Jurkat, Clone E6-1 (cell line): ENCODE measurements at places on chromosomes 13 and 19.

DNA sequence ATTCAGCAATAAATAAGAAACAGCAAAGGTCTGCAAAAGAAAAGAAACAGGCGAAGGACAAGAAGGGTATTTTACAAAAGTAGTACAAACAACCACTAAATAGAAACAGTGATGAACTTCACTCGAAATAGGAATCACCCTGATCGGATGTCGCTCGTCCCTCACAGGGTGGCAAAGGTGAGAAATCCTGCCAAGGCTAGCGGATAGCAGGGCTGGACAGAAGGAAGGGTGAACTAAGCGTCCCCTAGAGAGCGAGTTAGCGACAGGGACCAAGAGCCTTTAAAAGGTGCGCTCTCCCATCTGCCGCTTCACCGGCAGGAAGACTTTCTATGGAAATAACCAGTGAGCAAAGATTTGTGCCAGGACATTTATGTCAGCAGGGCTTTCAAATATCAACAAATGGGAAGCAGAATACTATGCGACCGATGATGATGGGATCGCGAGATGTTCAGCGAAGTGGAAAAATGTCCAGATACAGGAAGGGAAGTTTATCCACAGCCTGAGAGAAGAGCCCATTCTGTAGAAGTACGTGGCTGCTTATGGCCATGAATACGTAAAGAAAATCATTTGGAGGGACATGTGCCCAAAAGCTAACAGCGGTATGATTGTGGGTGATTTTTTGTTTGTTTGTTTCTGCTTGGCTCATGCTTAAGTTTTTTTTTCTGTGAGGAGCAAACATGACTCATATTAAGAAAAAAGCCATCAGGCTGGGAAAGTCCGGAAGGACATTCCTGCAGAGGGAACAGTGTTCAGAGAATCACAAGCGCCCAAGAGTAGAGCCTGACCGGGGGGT lies 18.9 kb downstream of the ELAVL1 start:
- DNase-seq = no peak

GRCh38 chr19:35805526-35806102 lies 7.0 kb downstream of the PRODH2 start:
- no peak for DNase-seq

DNA sequence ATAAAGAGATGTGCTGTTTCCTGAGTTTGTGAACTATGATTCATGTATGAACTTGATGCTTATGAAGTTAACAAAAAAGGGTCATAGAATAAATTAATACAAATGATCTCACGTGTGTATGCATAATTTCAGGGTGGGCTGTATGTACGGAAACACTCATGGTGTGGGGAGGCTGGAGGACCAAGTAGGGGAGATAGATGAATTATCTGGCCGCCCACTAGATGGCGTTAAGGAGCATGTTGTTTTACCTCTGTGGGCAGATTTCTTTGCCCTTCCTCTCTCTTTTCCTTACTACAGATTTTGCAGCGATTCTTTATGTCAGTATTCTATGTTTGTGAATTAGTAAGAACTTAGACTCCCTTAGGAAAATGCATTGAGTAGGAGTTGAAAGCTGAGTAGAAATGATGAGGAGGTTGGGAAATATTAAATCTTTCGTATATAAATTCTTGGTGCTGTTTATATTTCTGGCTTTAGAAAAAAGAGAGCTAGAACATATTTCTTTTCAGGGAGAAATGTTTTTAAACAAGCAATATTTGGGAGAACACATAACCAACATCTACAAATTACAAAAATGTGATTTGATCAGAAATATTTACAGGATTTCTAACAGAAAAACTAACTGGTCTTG lies 47.4 kb upstream of the TMTC4 start:
- DNase-seq = peak; percentile 48

DNA sequence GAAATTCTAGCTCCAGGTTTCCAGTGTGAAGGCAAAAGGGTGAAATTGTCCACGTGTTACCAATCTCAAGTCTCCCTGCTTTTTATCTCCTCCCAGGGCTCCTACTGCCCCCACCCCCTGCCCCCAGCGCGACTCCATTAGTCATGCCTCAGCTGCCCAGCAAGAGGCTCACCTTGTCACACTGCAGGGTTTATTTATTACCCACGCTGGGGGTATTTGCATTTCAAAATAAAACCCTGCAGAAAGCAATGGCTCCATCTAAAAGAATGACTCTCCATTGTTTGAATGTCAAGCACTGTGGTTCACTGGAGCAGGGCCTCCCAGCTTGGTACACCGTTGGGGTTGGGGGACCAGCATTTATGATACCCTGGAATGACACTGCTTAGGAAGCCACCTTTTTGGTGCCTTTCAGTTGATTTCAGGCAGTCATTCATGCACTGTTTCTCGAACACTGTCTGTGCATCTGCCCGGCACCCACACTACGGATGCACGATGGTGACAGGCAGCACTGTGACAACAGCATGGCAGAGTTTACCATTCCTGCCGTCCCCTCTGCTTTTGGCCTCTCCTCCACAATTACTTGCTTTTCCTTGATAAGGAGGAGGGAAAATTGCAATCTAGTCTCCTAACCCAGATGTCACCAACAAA lies 9.9 kb upstream of the POP4 start:
- DNase-seq = no peak

DNA sequence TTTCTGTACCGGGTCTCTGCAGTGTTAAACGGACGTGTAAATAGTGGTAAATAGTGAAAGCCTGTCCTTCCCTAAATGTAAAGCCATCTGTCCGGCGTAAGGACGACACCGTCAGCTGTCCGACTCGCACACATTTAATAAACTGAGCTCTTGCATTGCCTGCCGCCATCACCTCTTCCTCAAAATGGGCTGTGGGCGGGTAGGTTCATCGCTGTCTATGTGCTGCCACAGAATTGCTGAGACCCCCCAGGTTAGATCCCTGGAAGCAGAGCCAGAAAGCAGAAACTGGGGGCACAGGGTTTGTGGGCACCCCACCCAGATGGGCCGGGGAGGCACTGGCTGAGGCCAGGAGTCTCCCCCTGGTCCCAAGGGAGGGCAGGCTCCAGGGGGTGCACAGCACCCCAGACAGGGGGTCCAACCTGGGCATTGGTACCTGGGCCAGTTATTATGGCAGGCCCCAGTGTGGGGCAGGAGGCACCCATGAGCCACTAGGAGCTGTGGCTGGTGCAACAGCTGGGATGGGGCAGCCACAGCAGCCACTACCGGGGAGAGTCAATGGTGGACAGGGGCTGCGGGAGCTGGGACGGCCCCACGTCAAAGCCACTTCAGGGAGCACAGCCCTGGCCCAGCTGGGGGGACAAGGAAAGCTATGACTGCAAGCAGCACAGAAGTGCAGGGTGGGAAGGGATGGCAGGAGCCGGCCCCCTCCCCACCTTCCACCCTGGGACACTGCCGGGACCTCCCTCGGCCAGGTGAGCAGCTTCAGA lies 5.7 kb downstream of the C19orf25 start:
- no peak for DNase-seq

DNA sequence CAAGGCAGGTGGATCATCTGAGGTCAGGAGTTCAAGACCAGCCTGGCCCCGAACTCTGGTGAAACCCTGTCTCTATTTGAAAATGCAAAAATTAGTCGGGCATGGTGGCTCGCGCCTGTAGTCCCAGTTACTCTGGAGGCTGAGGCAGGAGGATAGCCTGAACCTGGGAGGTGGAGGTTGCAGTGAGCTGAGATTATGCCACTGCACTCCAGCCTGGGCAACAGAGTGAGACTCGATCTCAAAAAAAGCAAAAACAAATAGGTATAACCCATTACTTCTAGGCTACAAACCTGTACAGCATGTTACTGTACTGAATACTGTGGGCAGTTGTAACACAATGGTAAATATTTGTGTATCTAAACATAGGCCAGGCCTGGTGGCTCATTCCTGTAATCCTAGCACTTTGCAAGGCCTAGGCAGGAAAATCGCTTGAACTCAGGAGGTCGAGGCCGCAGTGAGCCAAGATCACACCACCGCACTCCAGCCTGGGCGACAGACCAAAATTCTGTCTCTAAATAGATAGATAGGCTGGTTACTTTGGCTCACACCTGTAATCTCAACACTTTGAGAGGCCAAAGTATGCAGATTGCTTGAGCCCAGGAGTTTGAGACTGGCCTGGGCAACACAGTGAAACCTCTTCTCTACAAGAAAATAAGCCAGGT lies 63.5 kb downstream of the MYO9B start:
- DNase-seq = no peak

DNA sequence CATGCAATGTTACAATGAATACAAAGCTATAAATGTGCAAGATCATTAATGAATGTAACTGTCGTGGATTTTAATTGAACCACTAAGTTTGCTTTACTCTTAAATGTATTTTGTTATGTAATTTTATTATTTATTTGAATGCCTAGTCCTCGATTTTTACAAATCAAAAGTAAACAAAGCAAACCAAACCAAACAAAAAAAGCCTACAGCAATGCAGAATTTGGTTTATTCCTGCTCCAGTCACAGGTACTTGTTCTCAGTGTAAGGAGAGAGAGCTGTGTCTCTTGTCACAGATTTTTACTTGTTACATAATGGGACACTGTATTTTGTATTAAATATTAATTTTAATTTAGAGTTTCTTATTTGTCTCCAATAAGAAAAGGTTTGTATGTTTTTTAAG lies 584.3 kb upstream of the SLITRK6 start:
- DNase-seq = no peak

DNA sequence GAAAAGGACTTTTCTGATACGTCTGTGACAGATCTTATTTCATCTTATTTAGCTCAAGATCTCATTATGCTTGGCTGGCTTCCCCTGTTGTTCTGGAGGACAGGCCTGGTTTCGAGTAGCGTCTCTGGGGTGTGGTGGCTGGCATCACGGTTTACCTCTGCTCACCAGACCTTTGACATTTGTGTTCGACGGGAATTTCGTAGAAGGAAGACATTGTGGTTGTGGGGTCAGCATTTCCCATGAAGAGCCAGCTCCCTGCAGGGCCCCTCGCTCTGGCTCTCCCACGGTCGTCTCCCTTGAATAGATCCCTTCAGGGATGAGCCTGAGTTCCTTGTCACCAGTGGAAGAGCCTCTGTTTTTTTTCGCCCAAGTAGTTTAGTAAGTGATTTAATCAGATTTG lies 78.6 kb upstream of the TEX29 start:
- DNase-seq = no peak

DNA sequence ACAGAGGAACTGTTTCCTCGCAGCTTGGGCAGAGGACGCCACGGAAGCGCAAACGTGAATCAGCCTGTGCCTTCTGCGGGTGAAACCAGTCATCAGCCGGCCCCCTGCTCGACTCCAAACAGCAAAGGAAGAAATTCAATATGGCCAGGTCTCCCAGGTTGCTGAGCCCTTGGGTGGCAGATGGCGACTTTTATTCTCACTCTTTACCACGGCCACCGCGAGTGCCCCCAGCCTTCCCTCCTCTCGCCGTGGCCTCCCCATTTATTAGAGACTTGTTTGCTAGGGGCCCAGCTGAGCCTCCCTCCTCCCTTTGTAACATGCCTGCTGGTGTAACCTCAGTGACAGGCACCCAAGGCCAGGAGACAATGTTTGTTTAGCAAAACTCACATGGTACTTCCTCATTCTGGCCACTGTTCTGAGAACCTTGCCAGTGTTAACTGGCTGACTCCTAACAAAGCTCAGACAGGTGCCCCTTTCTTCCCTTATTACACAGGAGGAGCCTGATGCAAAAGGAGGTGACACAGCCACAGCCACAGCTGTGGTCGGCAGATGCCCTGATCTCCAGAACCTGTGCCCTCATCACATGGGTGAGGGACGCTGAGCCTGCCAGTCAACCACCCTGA lies 5.8 kb downstream of the RAB20 start:
- no peak for DNase-seq

DNA sequence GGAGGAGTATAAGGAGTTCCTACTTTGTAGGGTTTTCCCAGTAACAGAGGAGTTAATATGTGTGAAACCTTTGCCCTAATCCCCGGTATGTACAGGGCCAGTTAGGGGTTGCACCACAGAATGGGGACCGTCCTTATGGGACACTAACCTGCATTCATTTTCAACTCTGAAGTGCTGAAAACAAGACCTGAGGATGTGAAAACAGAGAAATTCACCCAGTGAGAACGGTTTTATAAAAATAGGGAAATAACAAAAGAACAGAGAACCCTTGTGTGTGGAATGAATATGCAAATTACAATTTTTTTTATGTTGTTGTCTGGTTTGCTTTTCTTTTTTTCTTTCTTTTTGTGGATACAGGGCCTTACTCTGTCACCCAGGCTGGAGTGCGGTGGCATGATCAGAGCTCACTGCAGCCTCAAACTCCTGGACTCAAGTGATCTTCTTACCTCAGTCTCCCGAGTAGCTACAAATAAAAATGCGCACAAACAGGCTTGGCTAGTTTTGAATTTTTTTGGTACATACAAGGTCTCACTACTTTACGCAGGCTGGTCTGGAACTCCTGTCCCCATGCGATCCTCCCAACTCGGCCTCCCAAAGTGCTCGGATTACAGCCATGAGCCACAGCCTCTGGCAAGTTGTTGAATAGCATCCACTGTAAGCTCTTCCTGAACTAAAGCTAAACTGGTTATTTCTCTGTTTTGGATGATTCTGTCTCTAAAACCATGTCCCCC lies 10.6 kb downstream of the CLC start:
- no peak for DNase-seq
